ENCODE measurements at places on chromosomes 4 and X.

DNA sequence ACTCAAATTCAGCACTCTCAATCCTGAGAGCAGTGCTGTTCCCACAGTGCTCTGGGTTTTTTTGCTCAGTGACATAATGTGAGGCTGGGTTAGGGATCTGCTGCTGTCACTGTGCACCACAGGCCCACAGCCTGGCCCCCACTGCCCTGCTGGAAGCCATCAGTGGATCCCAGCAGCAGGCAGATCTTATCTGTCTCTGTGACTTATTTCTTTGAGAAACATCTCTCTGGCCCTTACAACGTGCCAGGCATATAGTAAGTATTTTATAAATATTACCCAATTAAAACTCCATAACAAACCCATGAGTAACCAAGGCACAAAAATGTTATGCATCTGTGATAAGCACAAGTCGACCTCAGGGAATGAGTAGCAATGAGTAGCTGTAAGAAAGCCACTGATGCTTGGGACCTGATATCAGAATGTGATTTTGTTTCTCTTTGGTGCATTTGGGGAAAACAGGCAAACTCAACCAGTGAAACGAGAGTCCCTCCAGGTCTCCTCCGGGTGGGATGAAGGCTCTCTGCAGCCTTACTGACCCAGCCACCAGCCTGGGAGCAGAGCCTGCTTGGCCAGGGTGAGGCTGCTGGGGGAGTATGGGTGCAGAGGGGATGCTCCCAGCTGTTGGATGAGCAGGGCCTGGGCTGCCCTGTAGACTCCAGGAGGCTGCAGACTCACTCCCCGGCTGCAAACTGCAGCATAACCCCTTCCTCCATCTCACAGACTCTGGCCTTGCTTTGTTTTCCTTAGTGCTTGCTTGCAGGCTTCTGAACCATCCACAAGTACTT, 172.7 kb upstream of the LNX1 start:
- DNase-seq: no peak

DNA sequence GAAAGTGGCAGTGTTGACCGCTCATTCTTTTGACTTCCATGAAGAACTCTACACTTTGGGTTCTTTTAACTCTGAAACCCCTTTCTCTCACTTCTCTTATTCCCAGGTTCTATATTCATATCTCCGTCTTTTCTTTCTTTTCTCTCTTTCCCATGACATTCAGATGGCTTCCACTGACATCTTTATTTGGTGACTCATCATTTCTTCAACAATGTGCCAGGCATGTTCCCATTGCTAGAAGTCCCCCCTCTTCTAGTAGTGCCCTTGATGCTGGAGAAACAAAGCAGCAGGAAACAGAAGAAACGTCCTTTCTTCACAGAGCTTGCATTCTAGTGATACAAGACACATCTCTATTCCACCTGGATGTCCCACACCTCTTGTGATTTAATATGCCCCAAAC, 33.3 kb downstream of the PKD2 start:
- DNase-seq: no peak

- DNase-seq: no peak
Measured at GRCh38 chrX:29547877-29548276, 667.5 kb upstream of the MAGEB2 start.

DNA sequence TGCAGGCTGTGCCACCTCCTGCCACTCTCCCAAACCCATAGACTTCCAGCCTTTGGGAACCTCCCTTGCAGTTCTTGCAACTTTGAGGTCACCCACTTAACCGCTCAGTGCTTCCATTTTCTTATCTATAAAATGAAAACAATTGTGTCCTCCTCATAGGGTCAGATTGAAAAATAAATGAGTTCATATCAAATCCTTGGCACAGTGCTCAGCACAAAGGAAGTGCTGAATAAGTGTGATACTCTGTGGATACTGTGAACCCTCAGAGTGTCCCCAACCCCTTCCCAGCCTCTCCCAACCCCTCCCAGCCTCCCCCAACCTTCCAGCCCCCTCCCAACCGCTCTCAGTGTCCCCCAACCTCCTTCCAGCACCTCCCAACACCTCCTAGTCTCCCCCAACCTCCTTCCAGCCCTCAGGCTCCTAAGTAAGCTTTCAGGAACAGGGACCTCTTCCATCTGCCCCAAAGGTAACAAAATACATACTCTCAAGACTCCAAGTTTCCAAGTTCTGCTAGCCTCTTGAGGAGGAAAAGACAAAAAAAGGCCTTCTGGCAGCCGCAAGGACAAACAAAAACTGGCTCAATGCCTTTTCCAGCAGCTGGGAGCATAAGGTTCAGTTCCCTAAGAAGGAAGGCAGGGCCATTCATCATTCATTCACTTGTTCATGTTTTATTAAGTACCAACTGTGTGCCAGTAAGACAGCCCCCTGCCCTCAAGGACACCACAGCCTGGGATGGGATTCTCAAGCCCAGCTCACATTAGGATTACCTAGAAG, 46.1 kb upstream of the LGI2 start:
- DNase-seq: no peak

DNA sequence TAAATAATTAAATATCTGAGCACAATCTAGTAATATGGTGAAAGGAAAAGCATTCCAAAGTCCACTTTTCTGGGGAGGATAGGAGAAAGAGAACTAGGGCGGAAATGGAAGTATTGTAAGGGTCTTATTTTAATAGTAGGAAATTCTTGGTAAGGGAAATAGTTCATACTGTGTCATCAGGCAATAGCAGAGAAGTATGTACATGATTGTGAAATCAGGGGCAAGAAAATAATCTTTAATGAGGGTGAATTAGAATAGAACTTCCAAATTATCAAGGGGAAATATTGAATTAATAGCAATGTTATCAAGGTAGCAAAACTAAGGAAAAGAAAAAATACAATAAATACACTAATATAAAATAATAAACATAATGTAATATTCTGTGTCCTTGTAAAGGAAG, 14.8 kb downstream of the GIMD1 start:
- DNase-seq: no peak

DNA sequence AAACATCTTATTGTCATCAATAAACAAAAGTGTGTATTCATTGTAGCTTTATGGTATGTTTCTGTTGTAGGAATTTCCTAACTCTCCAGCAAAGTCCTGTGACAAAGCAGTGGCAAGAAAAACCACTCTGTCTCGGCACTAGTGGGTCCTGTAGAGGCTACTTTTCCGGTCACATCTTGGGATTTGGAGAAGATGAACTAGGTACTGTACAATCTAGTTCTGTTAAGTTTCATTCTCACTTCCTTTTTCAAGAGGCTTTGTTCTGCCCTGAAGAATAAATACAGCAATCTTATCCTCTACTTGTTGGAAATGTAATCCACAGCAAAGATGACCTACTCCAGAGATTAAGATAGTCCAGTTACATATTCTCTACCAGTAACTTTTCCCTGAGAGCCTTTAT, 69.3 kb downstream of the HHIP start:
- no peak for DNase-seq

DNA sequence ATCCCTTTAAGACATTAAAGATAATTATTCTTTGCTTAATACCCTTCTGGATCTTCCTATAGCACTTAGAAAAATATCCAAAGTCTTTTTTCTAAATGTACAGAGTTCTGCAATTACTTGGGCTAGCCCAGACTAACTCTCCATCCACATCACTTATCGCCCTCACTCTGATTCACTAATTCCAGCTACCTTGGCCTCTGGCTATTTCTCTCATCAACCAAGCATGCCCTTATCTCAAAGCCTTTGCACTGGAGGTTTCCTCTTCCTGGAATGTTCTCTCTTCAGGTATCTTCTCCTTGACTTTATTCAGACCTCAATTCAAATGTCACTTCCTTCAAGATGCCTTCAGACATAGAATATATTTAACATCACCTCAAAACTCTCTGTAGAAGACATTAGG, 345.1 kb upstream of the SMIM31 start:
- no peak for DNase-seq

- no peak for DNase-seq
Measured at GRCh38 chr4:113499166-113499565, 262.4 kb downstream of the CAMK2D start.

- DNase-seq: no peak
Measured at GRCh38 chr4:98094118-98094517, 49.2 kb downstream of the STPG2 start.

DNA sequence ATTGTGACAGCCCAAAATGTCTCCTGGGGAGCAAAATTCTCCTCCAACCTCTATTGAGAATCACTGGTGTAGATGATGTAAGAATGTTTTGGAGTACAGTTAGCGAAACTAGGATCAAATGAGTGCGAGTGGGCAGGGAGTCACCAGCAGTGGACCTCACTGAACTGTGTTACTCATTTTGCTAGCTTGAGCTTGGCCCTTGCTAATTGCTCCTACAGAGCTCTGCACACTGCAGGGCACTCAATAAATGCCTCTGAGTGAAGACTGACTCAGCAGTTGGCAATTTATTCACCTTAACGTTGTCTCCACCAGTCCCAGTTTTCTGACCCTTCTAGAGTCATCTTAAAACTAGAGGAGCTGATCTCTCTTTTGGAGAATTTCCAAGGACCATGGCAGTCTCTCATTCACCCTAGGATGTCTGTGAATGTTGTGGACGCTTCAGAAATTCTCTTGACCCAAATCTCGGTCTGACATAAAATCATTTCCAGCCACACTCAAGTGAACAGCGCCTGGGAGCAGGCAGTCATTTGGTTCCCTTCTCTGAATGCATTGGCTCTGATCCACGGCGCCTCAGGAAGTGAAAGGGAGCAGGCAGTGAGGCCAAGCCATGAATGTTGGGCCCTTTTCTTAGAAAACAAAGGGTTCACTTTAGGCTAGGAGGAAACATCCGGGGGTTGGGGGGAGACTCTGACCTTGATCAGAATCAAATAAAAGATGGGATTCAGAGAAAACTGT, 148.1 kb downstream of the NWD2 start:
- DNase-seq: no peak

DNA sequence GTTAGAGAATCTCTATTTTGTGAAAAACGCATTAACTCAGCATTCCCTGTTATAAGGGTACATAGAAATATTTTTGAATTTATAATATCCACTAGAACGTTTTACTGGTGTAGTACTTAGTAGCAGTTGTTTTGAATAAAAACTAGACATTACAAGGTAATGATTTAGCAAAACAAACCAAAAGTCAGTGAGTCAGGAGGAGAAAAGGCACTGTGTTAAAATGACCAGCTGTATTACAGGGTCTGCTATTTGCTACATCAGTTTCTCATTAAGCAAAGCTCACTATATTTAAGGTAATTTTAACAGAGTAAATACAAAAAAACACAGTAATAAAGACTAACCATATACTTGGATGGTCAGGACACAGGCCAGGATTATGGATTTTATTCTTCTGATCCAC, 152.8 kb downstream of the RASL11B start:
- no peak for DNase-seq

GRCh38 chrX:17395154-17395553, 20.2 kb downstream of the NHS start:
- DNase-seq: no peak

GRCh38 chrX:65587616-65588526, 53.3 kb upstream of the LAS1L start:
- DNase-seq: no peak

DNA sequence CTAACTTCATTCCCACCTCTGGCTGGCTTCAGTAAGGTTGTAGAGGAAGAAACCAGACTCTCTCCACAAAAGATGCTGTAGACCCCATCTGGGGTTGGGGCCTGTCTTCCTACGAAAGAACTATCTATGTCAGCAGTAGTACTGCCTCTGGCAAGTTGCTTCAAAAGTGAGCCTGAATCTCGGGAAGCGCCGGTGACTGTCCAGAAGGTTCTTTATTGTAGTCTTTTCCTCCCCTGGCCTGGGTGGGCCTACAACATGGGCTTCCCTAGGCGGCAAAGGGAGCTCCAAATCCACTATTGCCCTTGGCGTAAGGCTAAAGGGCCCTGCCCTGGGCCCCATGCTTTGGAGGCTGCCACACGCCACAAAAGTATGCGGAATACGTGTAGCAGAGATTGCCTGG, 38.6 kb upstream of the NYX start:
- DNase-seq: no peak

- DNase-seq: peak; percentile 38
Measured at GRCh38 chr4:157713342-157713741, 459.5 kb downstream of the GASK1B start.

- peak; percentile 20 for DNase-seq
Measured at GRCh38 chr4:41132055-41132683, 82.2 kb downstream of the APBB2 start.

GRCh38 chrX:16204538-16204937, 37.3 kb downstream of the MAGEB17 start:
- DNase-seq: no peak

- DNase-seq: no peak
Measured at GRCh38 chr4:68445111-68445510, 2.2 kb upstream of the TMPRSS11E start.

DNA sequence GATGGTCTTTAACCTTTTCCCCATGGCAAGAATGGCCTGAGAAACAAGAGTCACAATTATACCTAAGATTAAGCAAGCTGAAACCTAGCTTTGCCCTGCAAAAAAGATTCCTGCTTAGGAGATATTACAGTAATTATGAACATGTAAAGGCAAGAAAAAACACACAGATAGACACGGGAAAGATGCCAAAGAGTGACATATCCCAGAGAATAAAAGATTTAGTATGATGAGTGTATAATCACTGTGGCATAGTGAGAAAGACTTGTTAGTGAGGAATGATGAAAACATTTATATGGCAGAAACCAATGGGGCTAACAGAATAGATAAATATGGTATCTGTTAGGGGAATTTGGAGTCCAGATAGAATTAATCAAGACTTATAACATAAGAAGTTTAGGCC, 29.6 kb upstream of the TASL start:
- DNase-seq: no peak

- no peak for DNase-seq
Measured at GRCh38 chr4:76993787-76994641, 44.5 kb downstream of the SEPTIN11 start.

- no peak for DNase-seq
Measured at GRCh38 chr4:159685340-159686092, 582.6 kb downstream of the RAPGEF2 start.

DNA sequence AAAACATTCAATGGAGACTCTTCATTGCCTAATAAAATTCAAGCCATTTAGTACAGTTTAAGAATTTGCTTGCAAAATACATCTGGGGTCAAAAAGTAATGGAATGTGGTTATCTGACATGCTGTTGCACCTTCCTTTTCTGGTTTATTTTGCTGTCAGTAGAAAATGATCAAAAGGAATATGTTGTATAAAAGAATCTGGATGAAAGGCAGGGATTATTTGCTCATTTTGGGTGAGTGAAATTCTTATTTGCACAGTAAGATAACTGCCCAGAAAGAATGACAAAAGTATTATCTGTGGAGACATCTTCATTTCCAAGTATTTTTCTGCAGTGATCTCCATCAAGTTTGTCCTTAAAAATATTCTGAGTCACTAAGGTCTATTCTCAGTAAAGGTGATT, 30.4 kb downstream of the BOD1L1 start:
- no peak for DNase-seq

DNA sequence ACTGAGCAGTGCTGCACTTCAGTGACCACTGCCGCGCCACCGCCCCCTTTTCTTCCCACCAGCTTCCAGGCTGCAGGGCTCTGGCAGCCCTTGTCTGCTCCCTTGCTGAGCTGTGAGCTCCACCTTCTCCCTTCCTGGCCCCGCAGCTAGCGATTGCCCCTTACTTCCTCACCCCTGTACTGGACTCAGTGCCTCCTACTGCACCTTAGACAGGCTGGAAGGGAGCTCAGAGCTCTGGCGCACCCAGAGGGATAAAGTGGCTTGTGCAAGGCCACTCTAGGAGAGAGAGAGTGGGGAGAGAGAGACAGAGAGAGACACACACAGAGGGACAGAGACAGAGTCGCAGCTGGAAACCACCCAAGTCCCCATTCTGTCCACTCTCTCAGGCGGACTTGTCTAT, 6.0 kb downstream of the RASL11B start:
- DNase-seq: no peak

- DNase-seq: no peak
Measured at GRCh38 chr4:122842392-122842791, 15.8 kb downstream of the FGF2 start.
